Tibial nerve (tissue), 4 donors: ENCODE measurements at places on chromosomes 13 and 19. TPM values are rescaled to one million over a fixed set of nuclear protein-coding genes. Genes with fewer than 3 reads are reported as not detected.

LGALS14 gene
- not detected for total RNA-seq

ISYNA1 gene
- total RNA-seq: 49.5 TPM

GRCh38 chr13:41821238-41821594 is 139.7 kb downstream of the VWA8 start:
- no peaks in the 10 kb centered on the region for H3K4me1 ChIP-seq
- H3K27ac ChIP-seq: no peak overlapping the region
- no peak for DNase-seq
- no peak overlapping the region for H3K4me3 ChIP-seq
- no peaks in the 10 kb centered on the region for H3K27me3 ChIP-seq

GRCh38 chr13:70034286-70034685 is 73.3 kb upstream of the ATXN8OS start:
- H3K27me3 ChIP-seq: no peaks in the 10 kb centered on the region
- no peak overlapping the region for H3K27ac ChIP-seq
- no peaks in the 10 kb centered on the region for H3K36me3 ChIP-seq
- H3K4me3 ChIP-seq: no peak overlapping the region

- H3K4me3 ChIP-seq: no peak overlapping the region
- no peaks in the 10 kb centered on the region for H3K4me1 ChIP-seq
Measured at GRCh38 chr13:58865286-58865685, 1233.7 kb downstream of the PCDH17 start.

DNA sequence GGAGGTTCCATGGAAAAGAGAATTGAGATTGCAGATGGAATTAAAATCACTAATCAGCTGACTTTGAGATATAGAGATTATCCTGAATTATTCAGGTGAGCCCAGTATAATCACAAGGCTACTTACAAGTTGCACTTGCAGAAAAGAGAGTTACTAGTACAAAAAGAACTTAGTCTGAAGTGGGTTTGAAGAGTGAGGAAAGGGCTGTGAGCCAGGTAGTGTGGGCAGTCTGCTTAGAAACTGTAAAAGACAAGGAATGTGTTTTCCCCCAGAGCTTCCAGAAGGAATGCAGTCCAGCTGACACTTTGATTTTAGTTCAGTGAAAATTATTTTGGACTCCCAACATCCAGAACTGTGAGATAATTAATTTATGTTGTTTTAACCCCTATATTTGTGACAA is 285.4 kb upstream of the GPC6 start:
- H3K4me1 ChIP-seq: no peaks in the 10 kb centered on the region
- no peaks in the 10 kb centered on the region for H3K36me3 ChIP-seq
- H3K4me3 ChIP-seq: no peak overlapping the region
- no peak overlapping the region for H3K27ac ChIP-seq
- no peak for DNase-seq
- H3K27me3 ChIP-seq: no peaks in the 10 kb centered on the region

USF2 gene
- total RNA-seq: 142 TPM

CALR3 gene
- total RNA-seq: not detected

NDUFB7 gene
- total RNA-seq: 315 TPM

ZNF616 gene
- 18.0 TPM for total RNA-seq

DNA sequence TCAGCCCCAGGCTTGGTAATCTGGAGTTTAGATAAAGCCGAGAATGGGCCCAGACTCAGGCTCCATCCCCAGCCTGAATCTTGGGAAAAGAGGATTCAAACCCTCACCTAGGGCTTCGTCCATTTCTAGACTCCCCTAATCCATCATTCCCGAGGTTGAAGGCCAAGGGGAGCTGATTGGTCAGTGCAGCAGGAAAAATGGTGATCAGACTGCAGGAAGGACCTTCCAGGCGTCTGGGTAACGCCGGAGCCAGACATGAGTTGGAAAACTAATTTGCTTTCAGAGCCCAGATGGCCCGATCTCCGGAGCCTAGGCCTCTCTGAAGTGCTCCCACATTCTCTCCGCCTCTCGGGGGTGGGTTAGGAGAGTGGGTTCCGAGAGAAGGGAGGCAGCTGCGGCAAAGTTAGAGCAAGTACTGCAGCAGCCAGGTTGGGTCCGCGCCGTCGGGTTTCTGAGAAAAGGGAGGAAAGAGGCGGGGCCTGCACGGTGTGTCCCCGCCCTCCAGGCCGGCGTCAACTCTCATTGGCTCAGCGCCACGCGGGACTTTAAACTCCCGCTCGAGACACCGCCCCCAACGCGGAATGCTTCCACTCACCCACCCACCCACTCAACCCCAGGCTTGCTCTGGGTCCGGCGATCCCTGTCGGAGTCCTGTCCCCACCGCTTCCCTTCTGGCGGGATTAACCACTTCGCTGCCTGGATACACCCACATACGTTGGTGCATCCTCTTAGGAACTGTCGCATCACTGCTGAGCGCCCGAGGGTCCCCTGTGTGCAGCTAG is 788 bp upstream of the RTBDN start:
- no peaks in the 10 kb centered on the region for H3K27me3 ChIP-seq
- DNase-seq: no peak
- H3K4me1 ChIP-seq: peaks cover 15% of the 10 kb centered on the region

GRCh38 chr13:86003029-86003428 is 203.8 kb upstream of the SLITRK6 start:
- H3K4me1 ChIP-seq: no peaks in the 10 kb centered on the region
- peaks cover 2% of the 10 kb centered on the region for H3K36me3 ChIP-seq
- H3K27me3 ChIP-seq: no peaks in the 10 kb centered on the region

NRTN gene
- not detected for total RNA-seq

CEACAM3 gene
- not detected for total RNA-seq

GRCh38 chr19:38211151-38211591 is 12.9 kb downstream of the DPF1 start:
- H3K4me3 ChIP-seq: peak overlapping the region; percentile 42
- DNase-seq: no peak

DNA sequence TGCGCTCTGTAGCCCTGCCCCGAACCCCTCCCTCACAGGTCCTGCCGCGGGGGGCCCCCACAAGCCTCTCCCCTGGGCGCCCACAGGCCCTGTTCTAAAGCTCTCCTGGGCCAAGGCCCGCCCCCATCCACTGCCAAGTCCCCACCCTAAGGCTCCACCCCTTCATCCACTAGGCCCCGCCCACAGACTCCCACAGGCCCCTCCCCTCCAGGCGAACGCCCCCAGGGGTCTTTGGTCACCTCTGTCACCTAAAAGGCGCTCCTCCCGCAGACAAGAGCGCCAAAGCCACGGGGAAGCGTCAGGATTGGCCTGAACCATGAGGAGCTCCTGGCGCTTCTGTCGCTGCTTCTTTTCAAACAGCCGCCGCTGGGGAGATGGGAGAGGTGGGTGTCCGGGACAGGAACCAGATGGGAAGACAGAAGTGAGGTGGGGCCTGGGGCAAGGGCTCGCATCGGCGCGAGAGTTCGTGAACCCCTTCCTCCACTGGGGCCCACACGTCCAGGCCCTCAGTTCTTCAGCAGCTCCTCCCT is 2.3 kb downstream of the TULP2 start:
- H3K4me3 ChIP-seq: peak overlapping the region; percentile 32
- H3K27me3 ChIP-seq: no peaks in the 10 kb centered on the region
- DNase-seq: peak; percentile 49
- H3K27ac ChIP-seq: peak overlapping the region; percentile 88

- DNase-seq: no peak
- H3K4me3 ChIP-seq: no peak overlapping the region
- H3K27ac ChIP-seq: no peak overlapping the region
- H3K4me1 ChIP-seq: no peaks in the 10 kb centered on the region
- no peaks in the 10 kb centered on the region for H3K36me3 ChIP-seq
- H3K27me3 ChIP-seq: no peaks in the 10 kb centered on the region
Measured at GRCh38 chr13:42354241-42355091, 82.5 kb downstream of the AKAP11 start.

DNA sequence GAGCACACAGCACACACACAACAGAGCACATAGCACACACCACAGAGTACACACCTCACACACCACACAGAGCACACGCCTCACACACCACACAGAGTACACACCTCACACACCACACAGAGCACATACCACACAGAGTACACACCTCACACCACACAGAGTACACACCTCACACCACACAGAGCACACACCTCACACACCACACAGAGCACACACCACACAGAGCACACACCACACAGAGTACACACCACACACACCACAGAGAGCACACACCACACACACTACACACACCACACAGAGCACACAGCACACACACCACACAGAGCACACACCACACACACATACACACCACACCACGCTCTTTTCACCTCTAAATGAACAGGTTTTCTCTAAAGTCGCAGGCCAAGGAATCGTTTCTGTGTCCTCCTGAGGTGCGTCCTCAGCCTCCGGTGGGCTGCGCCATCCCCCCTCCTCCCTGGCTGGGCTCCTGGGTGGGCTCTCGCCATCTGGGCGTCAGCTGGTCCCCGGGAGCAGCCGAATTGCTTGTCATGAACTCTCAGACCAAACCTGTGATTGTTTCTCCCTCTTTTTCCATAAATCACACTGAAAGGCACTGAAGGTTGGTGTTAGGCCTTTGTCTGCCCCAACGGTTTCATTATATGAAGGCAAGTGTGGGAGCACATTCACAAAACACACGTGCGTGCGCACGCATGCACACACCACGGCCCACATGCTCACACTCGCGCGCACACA is 37.4 kb downstream of the TMEM255B start:
- H3K4me3 ChIP-seq: no peak overlapping the region
- H3K27me3 ChIP-seq: no peaks in the 10 kb centered on the region
- no peaks in the 10 kb centered on the region for H3K4me1 ChIP-seq
- H3K27ac ChIP-seq: no peak overlapping the region
- no peak for DNase-seq
- H3K36me3 ChIP-seq: no peaks in the 10 kb centered on the region

- no peak overlapping the region for H3K4me3 ChIP-seq
- H3K27ac ChIP-seq: no peak overlapping the region
- peaks cover 17% of the 10 kb centered on the region for H3K36me3 ChIP-seq
- no peaks in the 10 kb centered on the region for H3K27me3 ChIP-seq
Measured at GRCh38 chr13:96029002-96029401, 24.2 kb downstream of the UGGT2 start.

DNA sequence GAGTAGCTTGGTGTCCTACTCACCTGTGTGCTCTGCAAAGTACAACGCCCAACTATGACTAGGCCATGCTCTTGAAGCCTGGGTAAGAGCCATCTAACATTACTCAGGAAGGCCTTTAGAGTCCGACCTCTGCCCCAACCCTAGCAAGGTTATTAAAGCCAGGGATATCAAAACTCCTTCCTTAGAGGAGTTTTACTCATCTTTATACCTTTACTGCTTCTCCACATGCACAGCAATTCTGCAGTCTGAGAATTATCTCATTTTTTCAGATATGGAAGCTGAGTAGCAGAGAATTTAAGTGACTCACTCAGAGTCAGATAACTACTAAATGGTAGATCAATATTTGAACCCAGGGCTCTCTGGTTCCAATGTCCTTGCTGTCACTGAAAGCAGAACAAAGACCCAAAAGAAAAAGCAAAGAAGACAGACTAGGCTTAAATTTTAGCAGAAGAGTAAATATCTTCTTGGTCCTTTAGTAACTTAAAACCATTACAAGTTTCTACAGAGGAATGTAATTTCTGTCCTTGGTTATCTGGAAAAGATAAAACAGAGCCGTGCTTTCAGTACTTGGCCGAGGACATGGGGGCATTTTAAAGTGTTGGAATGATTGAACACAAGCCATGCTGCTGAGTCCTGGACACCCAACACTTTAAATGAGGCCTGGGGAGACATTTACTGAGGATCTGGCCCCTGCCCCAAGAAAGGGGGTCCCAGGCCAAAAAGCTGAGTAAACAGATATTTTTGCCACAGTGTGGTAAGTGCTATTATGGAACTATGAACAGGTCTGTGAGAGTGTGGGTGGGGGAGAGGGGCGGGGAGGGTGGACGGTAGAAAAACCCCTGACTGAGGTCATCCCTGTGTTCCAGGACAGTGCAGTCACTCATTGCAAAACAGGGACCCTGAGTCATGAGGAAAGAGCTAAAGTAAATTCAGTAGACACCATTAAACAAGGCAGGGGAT is 18.4 kb upstream of the KPNA3 start:
- H3K4me1 ChIP-seq: no peaks in the 10 kb centered on the region
- DNase-seq: no peak
- H3K27me3 ChIP-seq: peaks cover 4% of the 10 kb centered on the region
- no peaks in the 10 kb centered on the region for H3K36me3 ChIP-seq
- no peak overlapping the region for H3K4me3 ChIP-seq

DNA sequence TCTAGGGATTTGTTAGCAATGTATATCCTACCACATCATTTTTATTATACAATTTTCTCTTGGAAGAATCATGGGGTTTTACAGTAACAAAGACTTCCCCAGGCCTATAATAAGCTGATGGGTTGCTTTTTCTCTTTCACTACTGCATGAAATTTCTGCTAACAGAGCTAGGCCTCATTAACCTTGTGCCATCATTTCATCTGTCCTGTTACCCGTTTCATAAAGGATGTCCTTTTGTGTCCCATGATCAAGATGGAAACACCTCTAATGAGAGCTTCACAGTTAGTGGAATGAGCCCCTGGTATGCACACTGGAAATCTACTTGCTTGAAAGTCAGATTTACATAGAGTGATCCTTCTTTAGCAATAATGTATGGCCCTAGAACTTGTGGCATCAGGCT is 138.7 kb downstream of the RXFP2 start:
- DNase-seq: no peak
- no peaks in the 10 kb centered on the region for H3K4me1 ChIP-seq
- H3K27ac ChIP-seq: no peak overlapping the region
- H3K36me3 ChIP-seq: no peaks in the 10 kb centered on the region

- DNase-seq: no peak
- no peaks in the 10 kb centered on the region for H3K27me3 ChIP-seq
- peaks cover 10% of the 10 kb centered on the region for H3K4me1 ChIP-seq
- H3K36me3 ChIP-seq: no peaks in the 10 kb centered on the region
- H3K4me3 ChIP-seq: no peak overlapping the region
- no peak overlapping the region for H3K27ac ChIP-seq
Measured at GRCh38 chr13:19984430-19985218, 26.1 kb downstream of the ZMYM2 start.

DNA sequence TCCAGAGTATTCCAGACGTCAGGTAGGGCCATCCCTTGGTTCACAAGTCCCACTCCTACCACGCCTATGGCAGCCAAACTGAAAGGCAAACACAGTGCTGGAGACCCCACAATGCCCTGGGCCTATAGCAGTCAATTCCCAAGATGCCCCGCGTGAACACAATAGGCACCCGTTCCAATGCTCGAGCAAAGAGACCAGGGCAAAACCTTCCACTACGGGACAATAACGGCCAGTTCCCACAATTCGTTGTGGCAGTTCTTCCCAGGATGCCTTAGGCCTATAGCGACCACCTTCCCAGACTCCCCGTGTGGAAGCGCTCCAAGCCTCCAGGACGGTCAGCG is 538 bp downstream of the ZNF428 start:
- H3K36me3 ChIP-seq: peaks cover 6% of the 10 kb centered on the region
- H3K4me3 ChIP-seq: peak overlapping the region; percentile 87
- peaks cover 7% of the 10 kb centered on the region for H3K4me1 ChIP-seq

NLRP5 gene
- total RNA-seq: not detected
